Activated naive CD8-positive, alpha-beta T cell treated with anti-CD3 and anti-CD28 coated beads, Interleukin-2, amount 50 U/mL, for 24 hours (primary cell): ENCODE measurements at places on chromosomes 3 and 15.

GRCh38 chr15:57647791-57648130 lies 56.1 kb downstream of the MYZAP start:
- DNase-seq = no peak

DNA sequence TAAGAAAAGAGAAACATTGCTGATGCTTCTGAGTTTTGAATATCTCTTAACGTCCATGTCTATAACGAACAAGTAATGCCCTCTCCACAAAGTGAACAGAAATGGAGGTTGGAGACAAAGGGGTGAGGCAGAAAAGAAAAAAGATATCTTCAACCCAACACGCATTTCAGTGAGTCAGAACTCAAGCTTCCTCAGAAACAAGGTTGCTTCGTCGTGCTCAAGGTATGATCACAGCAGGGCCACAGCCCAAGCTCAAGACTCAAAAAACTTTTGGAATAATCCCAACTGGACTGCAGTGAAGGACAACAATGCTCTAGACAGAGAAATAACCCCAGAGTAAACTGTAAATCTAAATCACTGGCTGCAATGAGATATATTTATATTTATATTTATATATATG lies 18.9 kb downstream of the WNT5A start:
- no peak for DNase-seq

DNA sequence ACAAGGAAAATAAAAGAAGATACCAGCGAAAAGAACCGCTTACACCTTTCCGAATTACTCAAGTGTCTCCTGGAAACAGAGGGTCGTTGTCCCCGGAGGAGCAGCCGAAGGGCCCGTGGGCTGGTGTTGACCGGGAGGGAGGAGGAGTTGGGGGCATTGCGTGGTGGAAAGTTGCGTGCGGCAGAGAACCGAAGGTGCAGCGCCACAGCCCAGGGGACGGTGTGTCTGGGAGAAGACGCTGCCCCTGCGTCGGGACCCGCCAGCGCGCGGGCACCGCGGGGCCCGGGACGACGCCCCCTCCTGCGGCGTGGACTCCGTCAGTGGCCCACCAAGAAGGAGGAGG lies 325 bp downstream of the ALCAM start:
- peak; percentile 39 for DNase-seq

GRCh38 chr15:62118520-62119226 lies 46.4 kb downstream of the C2CD4B start:
- no peak for DNase-seq

DNA sequence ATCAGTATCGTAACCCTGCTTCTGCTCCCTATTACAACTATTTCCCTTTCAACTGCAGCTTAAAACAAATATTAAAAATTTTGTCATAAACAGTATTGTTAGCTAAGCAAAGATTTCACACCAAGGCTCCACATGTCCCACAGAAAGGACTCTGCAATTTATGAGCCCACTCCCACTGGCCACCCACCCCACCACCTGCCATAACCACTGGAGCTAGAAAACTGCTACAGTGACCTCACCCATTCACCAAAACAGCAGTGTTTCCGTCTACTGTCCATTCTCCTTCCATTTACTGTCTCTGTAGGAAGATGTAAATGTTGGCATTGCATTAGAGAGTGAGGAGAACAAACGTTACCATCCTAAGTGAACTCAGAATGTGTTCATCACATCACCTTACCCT lies 150.9 kb downstream of the IMPG2 start:
- DNase-seq = no peak

DNA sequence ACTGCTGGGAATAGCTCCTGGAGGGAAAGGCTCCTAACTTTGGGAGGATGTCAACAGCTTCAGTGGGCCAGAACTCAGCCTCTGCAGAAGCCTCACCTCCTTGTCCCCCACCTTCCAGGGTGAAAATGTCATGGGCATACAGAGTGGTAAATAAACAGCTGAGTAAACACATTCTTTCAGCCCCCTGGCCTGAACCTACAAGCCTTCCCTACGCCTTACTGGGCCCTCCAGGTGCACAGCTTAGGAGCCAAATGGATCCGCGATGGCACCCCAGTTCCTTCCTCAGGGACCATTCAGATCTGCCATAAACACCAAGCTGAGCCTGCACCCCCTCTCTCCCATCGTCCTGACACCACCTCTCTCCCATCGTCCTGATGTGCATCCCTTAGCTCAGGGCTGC lies 126.2 kb upstream of the IGF1R start:
- no peak for DNase-seq

DNA sequence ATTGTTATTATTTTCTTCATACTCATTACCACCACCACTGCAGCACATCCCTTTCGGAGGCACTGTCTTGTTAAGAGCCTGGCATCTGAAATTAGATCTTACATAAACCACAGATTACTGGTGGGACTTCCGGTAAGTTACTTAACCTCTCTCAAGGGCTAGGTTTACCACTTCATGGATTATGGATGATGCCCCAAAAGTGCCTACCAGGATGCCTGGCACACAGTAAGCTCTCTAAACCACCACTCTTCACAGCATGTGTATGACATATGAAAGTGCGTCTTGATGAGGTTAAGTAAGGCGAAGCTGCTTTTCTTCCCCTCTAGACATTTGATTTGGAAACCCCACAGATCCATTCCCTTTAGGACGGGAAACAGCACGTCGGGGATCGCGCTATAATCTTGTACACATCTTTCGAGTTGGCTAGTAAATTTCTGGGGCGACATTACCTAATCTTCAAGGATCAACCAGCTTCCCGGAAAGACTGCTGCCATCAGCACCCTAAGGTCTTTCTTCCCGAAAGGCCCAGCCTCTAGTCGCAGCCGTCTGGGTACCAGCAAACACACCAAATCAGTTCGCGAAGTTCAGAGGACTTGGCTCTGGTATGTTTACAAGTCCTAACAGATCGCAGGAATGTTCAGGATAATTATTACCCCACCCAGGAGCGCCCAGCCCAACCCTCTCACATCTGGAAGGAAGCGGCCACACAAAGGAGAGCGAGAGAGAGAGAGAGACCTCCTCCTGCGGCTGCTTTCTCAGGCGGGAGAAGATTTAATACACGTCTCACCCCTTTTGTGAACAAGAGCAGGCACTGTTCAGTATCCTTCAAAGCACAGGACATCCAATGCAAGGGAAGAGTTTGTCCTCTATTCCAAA lies 155.1 kb upstream of the FRMD4B start:
- no peak for DNase-seq

GRCh38 chr3:133962849-133963248 lies 66.9 kb downstream of the SLCO2A1 start:
- no peak for DNase-seq

GRCh38 chr3:102182162-102182561 lies 252.7 kb upstream of the ZPLD1 start:
- DNase-seq = no peak

DNA sequence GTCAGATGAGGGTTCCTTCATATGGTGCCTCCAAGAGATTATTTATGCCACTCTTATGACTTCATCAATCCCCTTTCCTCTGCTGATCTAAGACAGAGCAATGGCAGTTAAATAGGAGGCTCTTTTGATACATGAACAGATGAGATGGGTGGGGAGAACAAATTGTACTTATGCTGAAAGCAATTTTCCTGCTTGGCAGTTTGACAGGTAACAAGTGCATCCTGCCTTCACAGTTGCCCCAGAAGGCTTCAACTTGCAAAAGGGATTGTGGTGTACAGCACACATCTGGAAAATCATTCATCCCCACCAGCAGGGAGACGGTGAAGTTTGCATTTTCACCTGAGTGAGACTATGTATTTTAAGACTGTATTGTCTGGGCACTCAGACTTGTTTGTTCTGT lies 27.3 kb downstream of the ENTPD3 start:
- DNase-seq = no peak

GRCh38 chr3:67564008-67564407 lies 90.4 kb downstream of the SUCLG2 start:
- DNase-seq = no peak

DNA sequence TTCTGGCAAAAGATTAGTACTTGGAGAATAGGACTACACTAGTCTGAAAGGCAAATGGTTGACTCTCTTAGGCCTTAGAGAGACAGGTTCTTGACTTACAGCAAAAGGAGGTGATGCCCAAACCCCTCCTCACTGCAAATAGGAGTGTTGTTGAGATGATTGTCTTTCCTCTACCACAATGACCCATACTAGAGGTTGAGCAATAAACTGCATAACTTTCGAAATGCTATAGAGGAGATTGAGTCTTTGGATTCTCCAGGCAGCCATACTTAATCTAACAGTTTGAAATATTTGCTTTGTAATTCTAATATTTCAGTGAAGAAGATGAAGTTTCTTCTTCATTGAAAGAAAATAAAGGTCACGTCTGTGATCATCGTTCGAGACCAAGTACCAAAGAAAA lies 498.5 kb upstream of the GBE1 start:
- DNase-seq = no peak

- DNase-seq = no peak
These were observed 33.5 kb downstream of the KLF13 start for GRCh38 chr15:31360158-31360561.

DNA sequence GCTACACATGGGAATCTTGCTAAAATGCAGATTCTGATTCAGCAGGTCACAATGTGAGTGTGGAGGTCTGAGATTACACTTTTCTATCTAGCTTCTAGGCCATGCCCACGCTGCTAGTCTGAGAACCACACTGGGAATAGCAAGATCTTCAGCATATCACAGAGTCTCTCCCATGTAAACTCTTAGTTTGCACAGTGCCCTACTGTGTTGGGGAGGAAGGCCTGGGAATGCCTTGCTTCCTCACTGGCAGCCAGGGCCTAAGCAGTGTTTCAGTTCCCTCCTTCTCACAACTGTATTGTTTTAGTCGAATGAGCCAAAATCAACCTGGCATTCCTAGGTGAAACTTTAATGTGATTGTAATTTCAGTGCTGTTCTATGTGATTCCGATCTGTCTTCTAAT lies 180.0 kb upstream of the EIF1B start:
- DNase-seq = no peak

DNA sequence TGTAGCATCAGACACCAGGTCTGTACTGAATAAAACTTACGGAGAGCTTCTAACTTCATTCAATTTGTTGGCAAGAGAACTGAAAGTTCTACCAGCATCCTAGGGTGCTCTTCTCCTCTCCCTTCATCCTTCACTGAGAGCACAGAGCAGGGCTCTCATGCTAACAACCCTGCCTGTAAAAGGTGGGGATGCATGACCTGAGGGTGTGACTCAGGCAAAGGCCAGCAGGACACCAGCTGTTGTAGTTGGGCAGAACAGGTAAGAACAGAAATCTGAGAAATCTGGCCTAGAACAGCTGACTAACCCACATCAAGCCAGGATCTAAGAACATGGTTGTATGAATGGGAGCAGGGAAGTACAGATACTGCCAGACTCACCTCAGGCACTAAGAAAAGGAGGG lies 64.2 kb downstream of the MYLK start:
- DNase-seq = no peak

- DNase-seq = peak; percentile 36
These were observed 506 bp downstream of the RAD51 start for GRCh38 chr15:40695469-40695890.

- no peak for DNase-seq
These were observed 1.4 kb downstream of the PLEKHO2 start for GRCh38 chr15:64842986-64843561.

DNA sequence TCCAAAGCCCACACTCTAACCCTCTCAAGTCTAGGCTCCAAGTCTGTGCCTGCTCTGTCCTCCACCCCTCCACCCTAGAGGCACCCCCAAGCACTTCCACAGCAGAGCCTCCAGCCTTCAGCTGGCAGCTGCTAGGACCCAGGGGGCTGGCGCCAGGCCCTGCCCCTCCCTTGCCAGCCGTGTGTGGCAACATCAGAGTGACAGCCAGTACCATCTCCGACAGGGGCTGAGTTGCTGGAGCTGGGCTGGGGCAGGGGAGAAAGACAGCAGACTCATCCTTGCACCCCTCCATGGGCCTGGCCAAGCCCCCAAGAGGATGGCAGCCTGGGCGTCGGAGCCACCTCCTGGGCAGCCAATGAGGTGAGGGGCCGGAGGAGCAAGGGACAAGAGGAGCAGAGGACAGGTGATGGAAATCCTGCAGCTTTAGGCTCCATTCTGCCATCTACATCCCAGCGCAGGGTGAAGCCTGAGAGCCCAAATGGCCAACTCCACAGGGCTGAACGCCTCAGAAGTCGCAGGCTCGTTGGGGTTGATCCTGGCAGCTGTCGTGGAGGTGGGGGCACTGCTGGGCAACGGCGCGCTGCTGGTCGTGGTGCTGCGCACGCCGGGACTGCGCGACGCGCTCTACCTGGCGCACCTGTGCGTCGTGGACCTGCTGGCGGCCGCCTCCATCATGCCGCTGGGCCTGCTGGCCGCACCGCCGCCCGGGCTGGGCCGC lies at the start of gene GPR62:
TSS of gene GPR62 (plus strand) at position 207 of the 718 bp plus-strand sequence. CDS start at position 479, 272 bp downstream.
- no peak for DNase-seq

GRCh38 chr3:34837848-34838741 lies 801.2 kb upstream of the ARPP21 start:
- no peak for DNase-seq

DNA sequence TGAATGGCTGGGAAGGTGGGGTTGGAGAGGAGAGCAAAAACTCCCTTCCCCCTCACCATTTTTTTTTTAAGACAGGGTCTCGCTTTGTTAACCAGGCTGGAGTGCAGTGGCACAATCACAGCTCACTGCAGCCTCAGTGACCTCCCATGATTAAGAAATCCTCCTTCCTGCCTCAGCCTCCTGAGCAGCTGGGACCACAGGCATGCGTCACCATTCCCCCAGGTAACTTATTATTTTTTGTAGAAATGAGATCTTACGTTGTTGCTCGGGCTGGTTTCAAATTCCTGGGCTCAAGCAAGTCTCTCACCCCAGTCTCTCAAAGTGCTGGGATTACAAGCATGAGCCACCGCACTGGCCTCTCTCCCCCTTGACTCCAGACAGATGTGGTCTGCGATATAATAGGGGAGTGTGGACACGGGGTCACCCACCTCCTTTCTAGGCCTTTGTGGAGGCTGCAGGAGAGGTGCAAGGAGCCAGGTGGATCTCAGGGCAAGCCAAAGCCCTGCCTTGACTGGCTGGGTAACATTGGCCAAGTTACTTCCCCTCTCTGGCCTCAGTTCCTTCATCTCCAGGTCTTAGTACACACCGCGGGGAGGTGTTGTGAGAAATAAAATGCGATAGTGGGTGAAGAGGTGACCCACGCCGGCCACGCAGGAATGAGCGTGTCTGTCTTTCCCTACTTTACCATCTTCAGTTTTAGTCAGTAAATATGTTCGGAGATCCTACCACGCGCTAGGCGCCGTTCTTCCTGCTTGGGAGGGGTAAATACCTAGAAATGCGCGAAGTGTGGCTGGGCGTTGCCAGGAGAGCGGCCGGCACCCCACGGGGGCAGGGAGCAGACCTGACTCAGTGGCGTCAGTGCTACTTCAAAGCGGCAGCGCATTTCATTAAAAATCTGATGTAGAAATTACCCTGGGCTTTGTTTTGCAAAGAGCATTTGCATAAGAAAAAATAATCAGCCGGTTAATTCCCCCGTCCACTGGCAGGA lies 20.2 kb upstream of the CORO2B start:
- no peak for DNase-seq

- no peak for DNase-seq
These were observed 341.0 kb upstream of the RASGRP1 start for GRCh38 chr15:38905632-38906031.

GRCh38 chr3:183022936-183023516 lies 42.7 kb upstream of the DCUN1D1 start:
- no peak for DNase-seq

- no peak for DNase-seq
These were observed 211.4 kb downstream of the IL5RA start for GRCh38 chr3:2898591-2899353.

- no peak for DNase-seq
These were observed 170.2 kb upstream of the NR2F2 start for GRCh38 chr15:96160269-96160668.
